ENCODE measurements at places on chromosomes 11 and 22. TPM values are rescaled to one million over a fixed set of nuclear protein-coding genes. Genes with fewer than 3 reads are reported as not detected.

DNA sequence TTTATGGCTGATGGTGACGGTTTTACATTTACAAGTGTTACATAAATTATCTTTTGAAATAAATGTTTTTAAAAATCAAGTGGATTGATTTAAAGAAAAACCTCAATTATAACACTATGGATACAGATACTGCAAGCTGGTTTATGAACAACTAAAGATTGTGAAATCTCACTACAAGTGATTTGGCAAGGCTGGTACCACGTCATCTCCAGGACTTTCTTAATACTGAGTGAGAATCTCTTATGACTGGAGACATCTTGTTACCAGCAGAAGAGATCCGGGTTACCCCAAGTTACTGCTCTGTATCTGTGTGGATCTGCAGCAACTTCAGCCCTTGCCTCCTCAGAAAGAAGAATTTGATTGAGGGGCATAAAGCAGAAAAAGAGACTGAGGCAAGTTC is 452.9 kb downstream of the MN1 start:
- H3K4me3 ChIP-seq, result no peak overlapping the region
- peaks cover 5% of the 10 kb centered on the region for H3K27me3 ChIP-seq

DNA sequence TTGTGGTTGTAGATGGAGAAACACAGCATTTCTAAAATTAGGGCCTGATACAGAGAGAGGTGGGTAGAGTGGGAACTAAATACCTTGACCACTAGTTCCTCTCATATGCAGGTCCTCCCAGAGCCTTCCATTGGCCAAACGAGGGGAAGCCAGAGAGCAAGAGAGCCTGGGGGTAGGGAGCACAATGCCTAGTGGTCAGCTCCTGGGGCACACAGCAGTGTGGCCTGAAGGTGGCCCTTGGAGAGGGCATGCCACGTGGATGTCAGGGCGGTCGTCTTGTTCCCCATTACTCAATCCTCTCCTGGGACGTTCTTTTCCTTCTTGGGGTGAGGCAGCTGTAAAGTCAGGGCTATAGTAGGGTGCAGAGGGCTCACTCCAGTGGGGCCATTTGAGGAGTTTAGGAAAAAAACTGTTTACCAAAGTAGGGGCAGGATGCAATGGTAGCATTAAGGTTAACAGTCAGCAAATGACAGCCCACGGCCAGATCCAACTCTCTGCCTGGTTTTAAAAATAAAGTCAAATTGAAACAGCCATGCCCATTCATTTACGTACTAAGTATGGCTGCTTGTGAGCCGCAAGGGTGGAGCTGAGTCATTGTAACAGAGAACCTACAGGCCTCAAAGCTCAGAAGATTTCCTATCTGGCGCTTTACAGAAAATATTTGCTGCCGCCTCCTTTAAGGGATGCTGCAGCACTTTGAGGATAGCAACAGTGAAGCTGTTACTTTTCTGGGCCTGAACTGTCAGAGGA is 7.6 kb downstream of the MYO18B start:
- H3K4me1 ChIP-seq, result peaks cover 47% of the 10 kb centered on the region
- H3K27ac ChIP-seq, result peak overlapping the region; percentile 94
- no peaks in the 10 kb centered on the region for H3K27me3 ChIP-seq
- H3K4me3 ChIP-seq, result peak overlapping the region; percentile 46
- no peaks in the 10 kb centered on the region for H3K36me3 ChIP-seq
- DNase-seq, result peak; percentile 77

DNA sequence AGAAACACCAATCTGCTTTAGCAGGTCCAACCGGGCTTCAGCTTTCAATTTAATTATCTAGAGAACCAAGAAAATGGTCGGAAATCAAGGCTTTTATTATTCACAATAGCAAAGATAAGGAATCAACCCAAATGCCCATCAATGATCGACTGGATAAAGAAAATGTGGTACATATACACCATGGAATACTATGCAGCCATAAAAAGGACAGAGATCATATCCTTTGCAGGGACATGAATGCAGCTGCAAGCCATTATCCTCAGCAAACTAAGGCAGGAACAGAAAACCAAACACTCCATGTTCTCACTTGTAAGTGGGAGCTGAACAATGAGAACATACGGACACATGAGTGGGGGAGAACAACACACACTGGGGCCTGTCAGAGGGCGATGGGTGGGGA is 53.8 kb downstream of the ATG16L2 start:
- H3K27me3 ChIP-seq, result no peaks in the 10 kb centered on the region
- H3K36me3 ChIP-seq, result peaks cover 7% of the 10 kb centered on the region
- DNase-seq, result no peak
- H3K27ac ChIP-seq, result no peak overlapping the region
- H3K4me1 ChIP-seq, result peaks cover 13% of the 10 kb centered on the region

TRPM5 gene
- not detected for total RNA-seq

DNA sequence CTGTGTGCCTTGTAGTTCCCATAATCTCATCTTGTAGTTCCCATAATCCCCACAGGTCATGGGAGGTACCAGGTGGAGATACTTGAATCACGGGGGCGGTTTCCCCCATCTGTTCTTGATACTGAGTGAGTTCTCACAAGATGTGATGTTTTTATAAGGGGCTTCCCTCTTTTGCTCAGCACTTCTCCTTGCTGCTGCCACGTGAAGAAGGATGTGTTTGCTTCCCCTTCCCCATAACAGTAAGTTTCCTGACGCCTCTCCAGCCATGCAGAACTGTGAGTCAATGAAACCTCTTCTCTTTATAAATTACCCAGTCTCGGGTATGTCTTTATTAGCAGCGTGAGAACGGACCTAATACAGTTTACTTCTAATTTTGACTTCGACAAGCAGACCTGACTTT is 14.0 kb upstream of the SMIM38 start:
- H3K36me3 ChIP-seq, result no peaks in the 10 kb centered on the region
- DNase-seq, result no peak
- H3K27ac ChIP-seq, result no peak overlapping the region
- peaks cover 11% of the 10 kb centered on the region for H3K4me1 ChIP-seq
- H3K27me3 ChIP-seq, result no peaks in the 10 kb centered on the region
- no peak overlapping the region for H3K4me3 ChIP-seq

DNA sequence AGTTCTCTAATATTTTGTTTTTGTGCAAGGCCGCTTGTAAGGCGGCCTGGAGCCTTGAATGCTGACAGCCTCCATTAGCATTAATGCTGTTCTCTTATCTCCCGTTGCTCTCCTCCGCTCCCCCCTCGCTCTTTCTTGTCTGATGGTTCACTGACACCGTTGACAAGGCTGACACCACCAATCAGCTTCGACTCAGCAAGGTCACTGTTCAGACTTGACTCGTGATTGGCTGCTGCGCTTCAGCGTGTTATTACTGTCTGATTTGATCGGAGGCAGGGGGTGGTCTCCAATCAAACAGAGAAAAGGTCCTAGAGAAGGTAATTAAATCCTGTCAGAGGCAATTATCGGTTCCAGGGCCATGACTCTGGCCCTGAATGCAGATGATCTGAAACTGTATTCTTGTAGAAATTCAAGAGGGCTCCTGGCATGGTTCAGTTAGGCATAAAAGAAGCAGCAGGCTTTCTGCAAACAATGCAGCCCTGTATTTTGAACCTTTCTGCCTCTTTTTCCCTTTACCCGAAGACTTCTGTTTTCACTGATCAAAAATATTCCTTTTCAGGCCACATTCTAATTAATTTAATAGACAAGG is 49.3 kb upstream of the MPPED2 start:
- no peak overlapping the region for H3K4me3 ChIP-seq
- DNase-seq, result no peak
- no peaks in the 10 kb centered on the region for H3K36me3 ChIP-seq
- H3K27me3 ChIP-seq, result peaks cover 5% of the 10 kb centered on the region
- no peak overlapping the region for H3K27ac ChIP-seq
- no peaks in the 10 kb centered on the region for H3K4me1 ChIP-seq

BRSK2 gene
- total RNA-seq, result 1.1 TPM

OTOG gene
- total RNA-seq, result not detected

- H3K27me3 ChIP-seq, result no peaks in the 10 kb centered on the region
- no peaks in the 10 kb centered on the region for H3K36me3 ChIP-seq
- H3K4me3 ChIP-seq, result no peak overlapping the region
- no peak overlapping the region for H3K27ac ChIP-seq
Observed at GRCh38 chr22:45381348-45381747, 32.1 kb downstream of the SMC1B start.

CCDC81 gene
- 0.83 TPM for total RNA-seq

FZD4 gene
- total RNA-seq, result 0.07 TPM

DNA sequence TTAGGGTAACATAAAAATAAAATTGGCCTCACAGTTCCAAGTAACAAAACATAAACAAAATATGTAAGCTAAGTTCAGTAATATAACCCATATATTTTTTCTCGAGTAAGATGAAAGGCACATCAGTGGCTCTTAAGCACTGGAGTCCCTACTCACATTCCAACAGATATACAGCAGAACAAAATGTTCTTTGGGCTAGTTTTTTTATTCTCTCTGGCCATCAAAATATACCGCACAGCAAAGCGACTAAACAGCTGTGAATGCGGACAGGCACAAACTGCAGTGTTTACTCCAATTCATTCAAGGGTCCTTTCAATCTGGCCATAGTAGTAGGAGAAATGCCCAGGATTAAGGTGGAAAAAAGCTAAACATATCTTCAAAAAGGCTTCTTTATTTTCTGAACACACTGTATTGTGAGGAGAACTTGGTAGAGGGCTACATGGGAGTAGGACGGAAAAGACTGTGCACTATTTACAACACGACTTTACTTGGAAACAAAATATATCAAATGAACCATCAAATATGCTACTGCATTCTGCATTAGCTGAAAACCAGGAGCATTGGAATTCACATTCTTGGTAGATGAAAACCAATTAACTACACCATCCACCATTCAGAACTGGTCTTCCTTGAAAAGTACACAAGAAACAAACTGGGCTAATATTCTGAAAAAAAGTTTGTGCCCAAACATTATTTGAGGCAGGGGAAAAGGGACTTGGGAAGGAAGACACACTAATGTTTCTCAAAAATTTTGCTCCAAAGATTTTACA is 4.4 kb downstream of the CDON start:
- H3K36me3 ChIP-seq, result no peaks in the 10 kb centered on the region
- H3K27me3 ChIP-seq, result peaks cover 29% of the 10 kb centered on the region
- no peak overlapping the region for H3K27ac ChIP-seq
- no peak overlapping the region for H3K4me3 ChIP-seq
- DNase-seq, result no peak

INSC gene
- 1.4 TPM for total RNA-seq

DNA sequence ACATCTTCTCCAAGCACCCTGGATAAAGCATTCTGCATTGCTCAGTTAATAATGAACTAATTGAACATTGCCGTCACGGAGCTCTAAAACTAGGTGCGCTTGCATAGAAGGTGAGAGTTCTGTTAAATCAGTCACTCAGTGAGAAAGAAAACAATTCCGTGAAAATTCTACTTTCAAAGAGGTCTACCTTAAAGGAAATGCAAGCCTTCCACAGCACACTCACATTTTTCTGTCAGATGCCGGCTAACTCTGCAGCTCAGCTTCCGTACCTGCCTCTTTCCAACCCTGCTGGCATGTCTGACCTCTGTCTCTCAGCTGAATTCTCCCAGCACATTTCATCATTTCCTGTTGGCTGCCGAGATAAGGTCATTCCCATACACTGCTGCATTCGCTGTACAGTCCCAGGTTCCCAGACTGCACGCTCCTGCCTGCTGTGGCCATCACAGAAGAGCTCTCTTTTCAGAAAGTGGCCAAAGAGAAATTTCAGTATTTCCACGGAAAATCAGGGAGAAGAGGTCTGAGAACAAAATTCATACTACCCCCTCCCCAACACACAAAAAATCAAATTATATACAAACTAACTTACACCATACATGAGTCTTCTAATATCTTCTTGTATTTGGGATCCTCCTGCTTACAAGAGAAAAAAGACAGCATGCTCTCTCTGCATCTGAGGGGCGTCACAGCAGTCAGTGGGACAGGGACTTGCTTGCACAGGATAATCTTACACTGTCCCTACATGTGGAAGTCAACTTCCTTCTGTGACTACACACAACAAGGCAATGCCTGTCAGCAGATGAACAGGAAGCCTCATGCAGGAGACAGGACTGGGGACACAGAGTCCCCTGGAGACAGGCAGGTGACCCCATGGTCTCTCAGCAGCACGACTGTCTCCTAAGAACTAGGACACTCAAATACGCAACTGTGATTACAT is 55.1 kb downstream of the PACSIN2 start:
- peak overlapping the region; percentile 80 for H3K27ac ChIP-seq
- no peaks in the 10 kb centered on the region for H3K27me3 ChIP-seq
- H3K36me3 ChIP-seq, result peaks cover 7% of the 10 kb centered on the region
- peak overlapping the region; percentile 59 for H3K4me3 ChIP-seq

NRGN gene
- 6.4 TPM for total RNA-seq

GRCh38 chr11:85939099-85940015 is 84.2 kb downstream of the CCDC83 start:
- no peak overlapping the region for H3K4me3 ChIP-seq
- no peak for DNase-seq

SCN2B gene
- not detected for total RNA-seq

GRCh38 chr11:119808407-119809185 is 79.6 kb upstream of the NECTIN1 start:
- no peak overlapping the region for H3K27ac ChIP-seq
- H3K4me3 ChIP-seq, result no peak overlapping the region
- no peaks in the 10 kb centered on the region for H3K36me3 ChIP-seq
- no peak for DNase-seq
- H3K27me3 ChIP-seq, result peaks cover 3% of the 10 kb centered on the region

DNA sequence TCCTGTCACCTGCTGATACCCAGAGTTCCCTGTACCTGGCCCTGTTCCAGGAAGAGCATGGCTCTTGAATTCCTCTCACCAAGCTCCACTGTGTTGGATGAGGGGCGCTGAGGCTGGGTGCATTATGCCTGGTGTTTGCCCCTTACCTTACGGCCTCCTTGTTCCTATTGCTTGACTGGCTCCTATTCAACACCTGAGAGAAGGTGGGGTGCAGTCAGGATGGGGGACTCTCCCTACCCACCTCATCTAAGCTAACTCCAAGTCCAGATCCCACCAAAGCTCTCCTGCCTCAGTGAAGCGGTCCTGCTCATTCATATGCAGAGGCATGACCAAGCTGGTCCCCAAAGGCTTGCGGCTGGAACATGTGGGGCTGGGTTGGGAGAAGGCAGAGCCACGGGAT is 35.8 kb upstream of the RIC3 start:
- H3K4me1 ChIP-seq, result no peaks in the 10 kb centered on the region
- H3K36me3 ChIP-seq, result no peaks in the 10 kb centered on the region
- no peak overlapping the region for H3K4me3 ChIP-seq
- no peak overlapping the region for H3K27ac ChIP-seq
